HS-5 (cell line): ENCODE measurements at places on chromosomes 4 and X.

DNA sequence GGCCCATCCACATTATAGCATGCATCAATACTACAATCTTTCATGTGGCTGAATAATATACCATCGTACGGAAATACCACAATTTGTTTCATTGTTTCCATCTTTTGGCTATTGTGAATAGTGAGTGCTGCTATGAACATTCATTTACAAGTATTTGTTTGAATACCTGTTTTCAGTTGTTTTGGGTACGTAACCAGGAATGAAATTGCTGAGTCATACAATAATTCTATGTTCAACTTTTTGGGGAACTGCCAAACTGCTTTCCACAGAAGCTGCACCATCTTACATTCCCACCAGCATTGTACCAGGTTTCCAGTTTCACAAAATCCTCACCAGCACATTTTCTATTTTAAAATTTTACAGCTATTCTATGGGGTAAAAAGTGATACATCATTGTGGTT lies 28.5 kb upstream of the MANBA start:
- no peak for DNase-seq

- DNase-seq, result no peak
These were observed 63.2 kb downstream of the PHEX start for GRCh38 chrX:22095286-22095685.

DNA sequence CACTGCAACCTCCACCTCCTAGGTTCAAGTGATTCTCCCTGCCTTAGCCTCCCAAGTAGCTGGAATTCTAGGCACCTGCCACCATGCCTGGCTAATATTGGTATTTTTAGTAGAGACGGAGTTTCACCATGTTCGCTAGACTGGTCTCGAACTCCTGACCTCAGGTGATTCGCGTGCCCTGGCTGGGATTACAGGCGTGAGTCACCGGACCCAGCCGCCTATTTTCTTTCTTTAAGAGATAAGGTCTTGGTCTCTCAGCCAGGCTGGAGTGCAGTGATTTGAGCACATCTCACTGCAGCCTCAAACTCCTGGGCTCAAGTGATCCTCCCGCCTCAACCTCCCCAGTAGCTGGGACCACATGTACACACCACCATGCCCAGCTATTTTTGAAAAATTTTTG lies 166.5 kb downstream of the DHRSX start:
- no peak for DNase-seq

DNA sequence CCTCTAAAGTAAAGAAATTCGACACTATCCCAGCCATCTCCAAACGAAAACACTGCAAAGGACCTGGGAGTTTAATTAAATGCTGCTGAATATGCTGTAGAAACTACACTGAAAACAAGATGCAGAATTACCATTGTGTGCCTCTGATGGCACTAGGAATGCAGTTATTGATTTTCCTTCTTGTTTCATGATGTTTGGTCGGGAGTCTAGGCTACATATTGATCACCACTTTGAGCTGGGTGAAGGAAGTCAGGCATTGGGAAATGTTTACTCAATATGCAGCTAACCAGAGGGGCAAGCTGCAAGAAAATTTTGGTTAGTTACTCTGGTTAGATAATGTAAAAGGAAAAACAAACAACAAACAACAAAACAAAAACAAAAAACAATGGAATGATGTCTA lies 650.7 kb upstream of the GALNTL6 start:
- DNase-seq, result no peak

- no peak for DNase-seq
These were observed 18.5 kb downstream of the TENM3 start for GRCh38 chr4:182261651-182262223.

DNA sequence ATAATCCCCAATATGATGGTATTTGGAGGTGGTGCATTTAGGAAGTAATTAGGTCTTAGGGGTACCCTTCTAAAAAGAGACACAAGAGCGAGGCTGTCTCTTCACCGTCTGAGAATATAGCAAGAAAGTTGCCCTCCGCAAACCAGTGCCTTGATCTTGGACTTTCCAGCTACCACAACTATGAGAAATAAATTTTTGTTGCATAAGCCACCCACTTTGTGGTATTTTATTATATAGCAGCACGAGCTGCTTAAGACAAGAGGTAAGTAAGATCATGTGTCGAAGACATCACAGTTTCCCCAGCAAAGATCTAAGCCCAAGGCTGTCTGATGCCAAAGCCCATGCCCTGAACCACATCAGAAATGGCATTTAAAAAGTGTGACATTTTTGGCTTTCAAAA lies 9.6 kb upstream of the EXOSC9 start:
- peak; percentile 38 for DNase-seq

DNA sequence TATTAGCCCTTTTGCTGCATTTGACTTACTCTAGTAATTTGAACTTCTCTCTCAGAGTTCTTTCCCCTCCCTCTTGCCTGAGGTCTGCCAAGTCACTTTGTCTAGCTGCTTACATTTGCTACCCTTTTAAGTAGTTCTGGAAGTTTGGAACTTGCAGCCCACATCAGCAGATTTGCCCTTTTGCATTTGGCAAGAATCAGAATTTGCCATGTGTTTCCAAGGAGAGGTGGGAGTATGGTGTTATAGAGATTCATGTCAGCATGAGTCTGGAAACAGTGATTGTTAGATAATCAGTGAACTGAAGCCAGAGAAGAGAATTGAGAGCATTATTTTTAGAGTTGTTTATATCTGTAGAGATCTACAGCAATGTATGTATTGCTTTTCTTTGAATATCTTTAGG lies 52.1 kb downstream of the KLHL34 start:
- no peak for DNase-seq

- DNase-seq, result no peak
These were observed 4.7 kb downstream of the PDE6B start for GRCh38 chr4:629915-630641.

- peak; percentile 48 for DNase-seq
These were observed 77.5 kb downstream of the IL15 start for GRCh38 chr4:141713771-141714445.

GRCh38 chr4:150007512-150007911 lies 70.7 kb upstream of the DCLK2 start:
- peak; percentile 24 for DNase-seq

DNA sequence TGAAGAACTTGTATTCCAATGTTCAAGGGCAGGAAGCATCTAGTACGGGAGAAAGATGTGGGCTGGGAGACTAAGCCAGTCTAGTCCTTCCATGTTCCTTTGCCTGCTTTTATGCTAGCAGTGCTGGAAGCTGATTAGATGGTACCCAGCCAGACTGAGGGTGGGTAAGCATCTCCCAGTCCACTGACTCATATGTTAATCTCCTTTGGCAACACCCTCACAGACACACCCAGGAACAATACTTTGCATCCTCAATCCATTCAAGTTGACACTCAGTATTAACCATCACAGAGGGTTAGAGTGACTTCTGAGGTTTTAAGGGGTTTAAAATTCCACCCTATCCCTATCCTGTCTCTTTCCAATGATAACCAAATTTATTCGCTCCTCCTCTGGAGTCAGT lies 6.5 kb downstream of the HMGN5 start:
- DNase-seq, result no peak

DNA sequence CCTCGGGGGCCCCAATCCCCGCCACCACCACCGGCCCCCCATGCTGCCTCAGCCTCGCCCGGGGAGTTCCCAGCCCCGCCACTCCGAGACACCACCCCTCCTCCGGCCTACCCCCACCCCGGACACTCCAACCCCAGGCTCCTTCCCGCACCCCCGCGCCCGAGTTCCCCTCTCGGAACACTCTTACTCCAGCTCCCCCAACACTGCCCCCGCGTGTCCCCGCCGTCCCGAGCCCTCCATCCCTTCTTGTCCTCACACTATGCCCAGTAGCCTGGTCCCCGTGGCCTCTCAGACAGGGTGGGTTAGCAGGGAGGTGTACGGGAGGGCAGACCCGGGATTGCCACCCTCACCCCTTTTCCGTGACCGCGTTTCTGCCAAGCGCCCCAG lies 276.1 kb downstream of the BCOR start:
- DNase-seq, result no peak

- no peak for DNase-seq
These were observed 57.4 kb downstream of the PJA1 start for GRCh38 chrX:69107747-69108401.

- no peak for DNase-seq
These were observed 262.9 kb downstream of the ASMT start for GRCh38 chrX:1877780-1878179.

DNA sequence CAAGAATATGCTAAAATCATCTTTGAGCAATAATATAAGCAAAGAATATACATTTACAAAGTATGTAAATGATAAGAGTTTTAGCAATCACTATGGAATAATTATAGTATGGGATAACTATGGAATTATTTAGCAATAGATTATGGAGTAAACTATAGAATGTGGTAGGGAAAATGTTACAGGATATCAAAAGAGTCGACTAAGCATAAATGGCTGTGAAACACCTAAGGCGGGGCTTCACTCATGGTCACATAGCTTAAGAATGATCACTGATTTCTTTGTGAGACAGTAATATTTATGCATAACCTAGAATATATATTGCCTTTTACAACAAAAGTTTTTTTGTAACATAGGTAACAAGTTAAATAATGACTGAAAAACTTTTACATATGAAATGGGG lies 2049.7 kb downstream of the ARAP2 start:
- no peak for DNase-seq

- DNase-seq, result no peak
These were observed 1.0 kb upstream of the DDX60 start for GRCh38 chr4:168319486-168320019.

DNA sequence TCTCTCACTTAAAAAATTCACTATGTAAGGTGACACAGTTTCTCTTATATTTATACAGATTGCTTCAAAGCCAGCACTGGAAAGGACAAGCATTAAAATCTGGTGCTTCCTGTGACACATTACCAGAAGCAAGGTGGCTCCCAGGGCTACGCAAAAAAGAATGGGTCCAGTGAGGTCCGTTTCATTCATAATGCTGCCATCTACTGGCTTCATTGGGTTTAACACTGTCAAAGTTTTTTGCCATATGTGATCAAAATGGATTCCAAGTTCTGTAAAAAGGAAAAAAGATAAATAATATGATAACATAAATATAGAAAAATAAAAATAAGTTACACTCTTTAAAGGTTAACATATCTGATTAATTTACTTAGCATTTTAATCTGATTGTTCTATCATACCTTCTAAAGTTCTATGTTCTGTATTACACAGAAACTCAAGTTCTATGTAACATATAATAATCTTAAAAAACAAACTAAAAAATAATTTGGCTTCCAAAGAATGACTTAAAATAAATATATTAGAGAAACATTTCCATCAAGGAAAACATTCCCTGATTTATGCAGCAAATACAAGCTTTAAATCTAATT lies 22.1 kb downstream of the YIPF7 start:
- DNase-seq, result peak; percentile 34
